ENCODE measurements at places on chromosomes 12 and 14.

- DNase-seq: peak; percentile 75
Measured at GRCh38 chr12:54216797-54217661, 28.2 kb upstream of the SMUG1 start.

DNA sequence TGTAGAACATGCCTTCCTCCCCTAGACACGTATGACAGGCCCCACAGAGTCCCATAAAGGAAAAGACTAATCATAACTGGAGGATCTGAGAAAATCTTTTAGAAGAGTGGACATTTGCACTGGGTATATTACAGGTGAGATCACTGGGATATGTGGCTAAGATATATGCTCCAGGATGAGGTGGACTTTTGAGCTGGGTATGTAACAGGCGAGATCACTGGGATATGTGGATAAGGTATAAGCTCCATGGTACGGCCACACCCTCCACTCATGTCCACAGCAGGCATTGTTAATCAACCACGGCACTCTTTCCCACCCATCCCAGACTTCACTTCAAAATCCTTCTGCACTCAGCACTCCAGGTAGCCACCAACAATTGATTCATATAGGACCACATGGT, 34.1 kb downstream of the CLMN start:
- no peak for DNase-seq

GRCh38 chr12:27199638-27200300, 44.3 kb upstream of the STK38L start:
- DNase-seq: no peak

DNA sequence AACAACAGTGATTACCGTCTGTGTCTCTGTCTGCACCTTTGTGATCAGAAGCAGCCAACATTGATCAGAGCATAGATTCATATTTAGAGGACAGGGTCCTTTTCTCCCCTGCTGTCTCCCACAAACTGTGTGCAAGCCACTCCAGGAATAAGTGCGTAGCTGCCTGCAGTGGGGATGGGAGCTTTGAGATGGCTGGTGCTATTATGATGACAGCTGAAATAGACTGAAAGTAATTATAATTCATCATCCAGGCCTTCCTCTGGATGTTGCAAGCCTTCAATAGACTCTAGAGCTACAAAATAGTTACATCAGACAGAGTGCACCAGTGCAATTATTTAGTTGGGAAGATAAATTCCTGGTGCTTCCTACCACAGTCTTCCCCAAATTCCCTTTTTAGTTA, 68.1 kb downstream of the BORCS5 start:
- DNase-seq: no peak

DNA sequence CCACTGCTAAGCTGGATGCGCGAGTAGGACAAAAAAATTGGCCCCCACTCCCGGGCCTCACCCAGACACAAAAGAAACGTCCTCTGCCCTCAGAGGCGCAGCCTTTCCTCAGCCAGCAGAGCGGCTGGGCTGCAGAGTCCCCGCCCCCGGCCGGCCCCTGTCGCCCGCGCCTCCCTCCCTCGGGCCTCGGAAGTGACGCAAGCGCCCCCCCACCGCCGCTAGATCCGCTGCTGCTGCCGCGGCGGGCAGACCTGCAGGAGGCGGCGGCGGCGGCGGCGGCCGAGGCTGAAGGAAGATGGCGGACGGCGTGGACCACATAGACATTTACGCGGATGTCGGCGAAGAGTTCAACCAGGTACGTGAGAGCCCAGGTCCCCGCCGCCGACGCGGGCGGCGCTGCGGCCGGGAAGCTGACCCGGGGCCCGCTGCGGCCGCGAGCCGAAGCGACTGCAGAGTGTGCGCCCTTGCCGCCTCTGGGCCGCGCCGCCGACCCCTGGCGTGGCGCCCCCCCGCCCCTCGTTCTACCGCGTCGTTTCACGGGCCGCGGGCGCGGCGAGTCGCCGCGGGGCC, at the start of gene CPSF6:
Gene CPSF6, plus strand, starts transcription at position 218 of the 570 bp plus-strand sequence. Its CDS starts 78 bp downstream, at position 296.
- peak; percentile 94 for DNase-seq

GRCh38 chr12:105961821-105962671, 176.7 kb downstream of the NUAK1 start:
- DNase-seq: no peak

GRCh38 chr14:23162005-23162404, 21.5 kb downstream of the SLC7A8 start:
- no peak for DNase-seq

DNA sequence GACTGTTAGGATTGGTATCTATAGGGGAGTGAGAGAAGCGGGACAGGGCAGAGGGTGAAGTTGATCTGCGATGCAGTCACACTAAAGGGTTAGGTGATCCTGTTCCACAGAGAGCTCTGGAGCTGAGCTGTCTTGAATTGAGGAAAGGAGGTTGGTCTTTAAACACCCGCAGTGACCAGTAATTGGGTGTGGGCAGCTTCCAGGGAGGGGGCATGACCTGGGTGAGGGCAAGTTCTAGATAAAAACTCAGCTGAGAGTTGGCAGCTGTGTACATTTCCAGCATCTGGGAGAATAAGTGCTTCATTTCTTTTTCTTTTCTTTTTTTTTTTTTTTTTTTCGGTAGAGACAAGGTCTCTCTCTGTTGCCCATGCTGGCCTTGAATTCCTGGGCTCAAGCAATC, 35.1 kb downstream of the RDH12 start:
- DNase-seq: no peak

DNA sequence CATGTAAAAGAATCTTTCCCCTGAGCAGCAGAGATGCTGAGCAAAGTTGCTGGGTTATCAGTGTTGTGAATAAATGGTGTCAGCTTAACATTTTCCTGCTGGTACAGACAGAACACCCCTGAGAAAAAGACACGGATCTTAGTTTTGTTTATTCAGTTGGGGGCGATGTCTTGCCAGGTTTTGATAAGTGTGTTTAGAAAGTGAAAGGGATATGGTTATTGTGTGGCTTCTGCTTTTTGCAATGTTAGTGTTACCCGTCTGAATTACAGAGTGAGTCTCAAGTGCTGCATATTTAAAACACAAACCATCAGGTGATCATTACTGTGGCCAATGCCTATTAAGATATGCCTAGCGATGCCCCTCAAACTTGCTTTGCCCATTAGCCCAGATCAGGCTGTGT, 864.6 kb upstream of the SEL1L start:
- no peak for DNase-seq

- peak; percentile 88 for DNase-seq
Measured at GRCh38 chr14:74326369-74327152, 21.7 kb upstream of the VRTN start.

GRCh38 chr14:29536886-29537511, 390.6 kb downstream of the PRKD1 start:
- DNase-seq: peak; percentile 39

- DNase-seq: no peak
Measured at GRCh38 chr12:124018539-124018938, 45.5 kb downstream of the ZNF664 start.

- DNase-seq: no peak
Measured at GRCh38 chr12:130281153-130281799, 56.4 kb upstream of the PIWIL1 start.

GRCh38 chr12:123900871-123901376, 71.7 kb downstream of the CCDC92 start:
- DNase-seq: no peak

- no peak for DNase-seq
Measured at GRCh38 chr12:25438638-25439037, 114.4 kb downstream of the LMNTD1 start.

DNA sequence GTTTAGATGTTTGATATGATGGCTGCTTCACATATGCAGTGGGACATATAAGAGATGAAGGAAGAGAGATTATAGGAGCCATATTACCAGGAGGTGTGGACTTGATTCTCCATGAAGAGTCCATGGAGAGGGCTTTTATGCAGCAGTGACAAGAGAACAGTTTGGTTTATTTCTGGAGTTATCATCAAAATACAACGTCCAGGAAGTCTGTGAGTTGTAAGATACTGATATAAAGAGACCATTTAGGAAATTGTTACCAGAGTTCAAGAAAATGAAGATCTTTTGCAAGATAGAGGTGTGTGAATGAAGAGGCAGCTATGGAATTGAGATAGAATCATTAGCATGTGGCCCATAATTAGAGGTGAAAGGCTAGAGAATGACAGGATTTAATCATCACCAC, 431.7 kb downstream of the NPAS3 start:
- DNase-seq: no peak

DNA sequence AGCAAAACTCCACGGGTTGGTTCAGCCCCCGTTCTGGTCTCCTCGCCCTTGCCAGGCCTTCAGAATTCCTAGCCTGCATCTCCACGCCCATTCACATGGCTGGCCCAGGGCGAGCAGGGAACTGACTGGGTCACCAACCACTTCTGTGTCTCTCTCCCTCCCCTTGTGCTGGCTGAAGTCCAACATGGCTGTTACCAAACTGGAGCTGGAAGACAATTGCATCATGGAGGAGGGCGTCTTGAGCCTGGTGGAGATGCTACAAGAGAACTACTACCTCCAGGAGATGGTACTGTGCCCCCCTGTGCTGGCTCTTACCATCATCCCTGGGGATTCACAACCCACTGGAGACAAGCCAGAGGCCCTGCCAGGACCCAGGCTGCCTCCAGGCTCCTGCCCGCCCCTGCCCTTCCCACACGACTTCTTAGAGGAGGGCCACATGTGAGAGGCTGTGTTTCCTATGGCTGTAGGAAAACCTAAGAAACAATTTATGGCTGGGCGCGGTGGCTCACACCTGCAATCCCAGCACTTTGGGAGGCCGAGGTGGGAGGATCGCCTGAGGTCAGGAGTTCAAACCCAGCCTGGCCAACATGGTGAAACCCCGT, 9.9 kb downstream of the LRRC74A start:
- DNase-seq: no peak

DNA sequence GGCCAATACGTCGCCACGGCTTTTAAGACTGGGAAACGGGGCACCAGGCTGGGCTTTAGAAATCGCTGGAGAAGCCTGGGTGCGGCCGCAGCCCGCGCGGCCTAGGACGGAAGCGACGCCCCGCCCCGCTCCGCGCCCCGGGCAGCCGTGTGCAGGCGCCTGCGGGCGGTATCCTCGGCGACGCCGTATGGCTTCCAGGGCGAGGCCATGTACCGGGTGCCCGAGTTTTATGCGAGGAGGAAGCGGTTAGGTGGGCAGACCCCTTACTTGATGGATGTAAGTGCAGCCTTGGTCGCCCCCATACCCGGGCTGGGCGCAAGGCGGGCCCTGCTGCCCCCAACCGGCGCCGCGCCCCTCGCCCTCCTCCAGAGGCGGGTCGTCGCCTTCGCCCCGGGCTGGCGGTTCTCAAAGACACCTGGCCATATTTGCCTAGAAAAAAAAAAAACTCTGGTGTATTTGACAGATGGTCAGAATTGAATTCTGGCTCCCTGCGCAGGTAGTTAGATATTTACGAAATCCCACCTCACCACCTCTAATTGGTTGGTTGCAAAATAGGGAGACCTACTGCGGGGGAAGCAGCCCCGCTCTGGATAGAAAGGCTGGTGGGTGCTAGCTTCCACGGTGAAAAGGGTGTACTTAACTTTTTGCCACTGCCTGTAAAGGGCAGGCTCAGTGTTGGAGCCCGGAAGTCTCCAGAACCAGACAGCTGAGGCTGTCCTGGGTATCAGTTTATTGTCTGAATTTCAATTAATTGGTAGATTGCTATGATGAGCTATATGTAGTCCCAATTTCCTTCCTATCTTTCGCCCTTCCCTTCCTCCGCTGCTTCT, at the start of gene PPP1R36:
Gene PPP1R36, plus strand, starts transcription at position 171 of the 830 bp plus-strand sequence. Its CDS starts 37 bp downstream, at position 208.
- DNase-seq: peak; percentile 85

- no peak for DNase-seq
Measured at GRCh38 chr14:50792051-50792477, 38.9 kb downstream of the NIN start.

- DNase-seq: peak; percentile 40
Measured at GRCh38 chr12:106445959-106446358, 88.4 kb downstream of the POLR3B start.

GRCh38 chr14:77002335-77002734, 26.2 kb downstream of the IRF2BPL start:
- DNase-seq: no peak

DNA sequence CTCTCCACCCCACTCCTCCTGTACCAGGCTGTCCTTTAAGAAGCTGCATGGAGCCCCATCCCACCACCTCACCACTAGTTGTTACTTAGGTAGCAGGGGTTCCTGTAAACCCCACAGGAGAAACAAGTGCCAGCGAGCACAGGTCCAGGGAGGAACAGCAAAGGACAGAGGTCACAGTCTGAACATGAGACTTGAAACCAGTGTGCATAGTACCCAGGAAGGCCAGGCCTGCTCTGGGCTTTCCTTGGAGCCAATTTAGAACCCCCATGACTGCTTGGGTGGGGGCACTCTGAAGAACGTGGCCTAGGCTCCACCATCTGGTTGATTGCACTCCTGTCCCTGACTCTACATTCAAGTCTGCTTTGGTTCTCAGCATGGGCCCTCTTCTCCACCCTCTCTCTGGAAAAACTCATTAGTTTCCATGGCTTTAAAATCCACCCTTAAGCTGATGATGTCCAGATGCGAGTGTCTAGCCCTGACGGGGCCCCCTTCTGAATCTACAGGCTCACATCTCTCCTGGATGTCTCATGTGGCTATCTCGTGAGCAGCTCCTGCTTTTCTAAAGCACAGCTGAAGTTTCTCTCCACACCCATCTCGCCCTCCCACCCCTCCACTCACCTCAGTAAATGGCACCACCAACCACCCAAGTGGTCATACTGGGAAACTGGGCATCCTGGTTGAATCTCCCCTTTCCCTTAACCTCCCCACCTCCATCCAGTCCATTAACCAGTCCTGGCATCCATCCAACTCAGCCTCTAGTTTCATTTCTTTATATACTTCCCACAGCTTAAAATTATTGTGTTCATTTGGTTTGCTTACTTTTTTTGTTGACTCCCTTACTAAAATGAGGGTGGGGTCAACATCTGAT, 8.4 kb downstream of the KRT3 start:
- no peak for DNase-seq

GRCh38 chr14:53011053-53011462, 60.2 kb upstream of the FERMT2 start:
- no peak for DNase-seq

- no peak for DNase-seq
Measured at GRCh38 chr14:100694579-100695422, 31.9 kb upstream of the DLK1 start.

GRCh38 chr12:8831116-8831515, 8.7 kb downstream of the A2ML1 start:
- no peak for DNase-seq

GRCh38 chr12:1216560-1216959, 225.5 kb downstream of the ERC1 start:
- DNase-seq: no peak

- no peak for DNase-seq
Measured at GRCh38 chr12:39824505-39825212, 205.1 kb upstream of the ABCD2 start.

DNA sequence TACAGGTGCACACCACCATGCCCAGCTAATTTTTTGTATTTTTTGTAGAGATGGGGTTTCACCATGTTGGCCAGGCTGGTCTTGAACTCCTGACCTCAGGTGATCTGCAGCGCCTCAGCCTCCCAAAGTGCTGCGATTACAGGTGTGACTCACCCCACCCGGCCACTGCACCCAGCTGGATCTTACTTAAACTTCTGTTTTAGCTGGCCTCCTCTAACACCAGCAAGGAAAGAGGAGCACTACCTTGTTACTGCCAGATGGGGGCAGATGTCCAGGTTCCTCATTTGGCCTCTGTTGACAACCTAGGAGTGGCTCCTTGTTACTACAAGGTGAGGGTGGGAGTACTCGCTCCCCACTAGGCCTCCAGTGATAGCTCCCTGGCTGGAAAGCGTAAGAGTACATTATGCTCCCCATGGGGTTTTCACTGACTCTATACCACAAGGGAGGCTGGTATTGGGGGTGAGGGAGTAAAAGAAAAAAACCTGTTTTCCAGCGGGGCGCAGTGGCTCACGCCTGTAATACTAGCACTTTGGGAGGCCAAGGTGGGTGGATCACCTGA, 13.2 kb upstream of the ARF6 start:
- DNase-seq: peak; percentile 41
